ENCODE measurements at places on chromosomes 3 and 15.
A peak's percentile ranks its signal among the peaks of the same experiment; 100 is the strongest.

DNA sequence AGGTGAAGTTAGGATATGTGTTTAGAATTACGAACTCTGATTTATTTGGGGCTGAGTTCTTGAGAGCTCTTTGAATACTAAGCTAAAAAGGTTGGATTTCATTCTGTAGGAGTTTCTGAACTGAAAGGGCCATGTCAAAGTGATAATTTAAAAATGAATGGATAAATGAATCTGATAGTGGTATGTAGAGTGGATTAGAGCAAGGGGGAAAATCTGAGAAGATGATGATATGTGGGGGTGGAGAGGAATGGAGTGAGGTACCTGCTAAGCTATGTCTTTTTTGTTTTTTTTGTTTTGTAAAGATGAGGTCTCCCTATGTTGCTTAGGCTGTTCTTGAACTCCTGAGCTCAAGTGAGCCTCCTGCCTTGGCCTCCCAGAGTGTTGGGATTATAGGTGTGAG, 44.6 kb upstream of the SLC22A13 start:
- no peak for DNase-seq

GRCh38 chr3:78048698-78049097, 1008.8 kb downstream of the ROBO2 start:
- DNase-seq, result no peak

DNA sequence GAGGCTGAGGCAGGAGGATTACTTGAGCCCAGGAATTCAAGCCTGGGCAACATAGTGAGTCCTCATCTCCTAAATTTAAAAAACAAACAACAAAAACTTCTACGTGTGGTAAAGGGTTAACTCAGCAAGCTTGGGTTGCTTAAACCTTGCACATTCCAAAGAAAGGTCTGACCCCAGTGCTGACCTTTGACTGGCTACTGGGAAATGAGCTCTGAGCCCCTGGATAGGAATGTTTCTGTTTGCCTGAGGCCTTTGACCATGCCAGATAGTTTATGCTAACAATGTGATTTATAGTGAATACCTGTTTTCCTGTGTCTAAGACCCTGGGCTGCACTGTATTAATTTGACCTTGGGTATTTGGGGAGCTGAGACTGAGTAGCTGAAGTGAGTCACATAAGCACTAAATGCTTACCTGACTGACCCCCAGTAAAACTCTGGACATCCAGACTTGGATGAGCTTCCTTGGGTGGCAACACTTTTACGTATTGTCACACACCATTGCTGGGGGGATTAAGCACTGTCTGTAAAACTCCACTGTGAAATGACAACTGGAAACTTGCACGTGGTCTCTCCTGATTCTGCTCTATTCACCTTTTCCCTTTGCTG, 20.7 kb downstream of the TCAIM start:
- no peak for DNase-seq

DNA sequence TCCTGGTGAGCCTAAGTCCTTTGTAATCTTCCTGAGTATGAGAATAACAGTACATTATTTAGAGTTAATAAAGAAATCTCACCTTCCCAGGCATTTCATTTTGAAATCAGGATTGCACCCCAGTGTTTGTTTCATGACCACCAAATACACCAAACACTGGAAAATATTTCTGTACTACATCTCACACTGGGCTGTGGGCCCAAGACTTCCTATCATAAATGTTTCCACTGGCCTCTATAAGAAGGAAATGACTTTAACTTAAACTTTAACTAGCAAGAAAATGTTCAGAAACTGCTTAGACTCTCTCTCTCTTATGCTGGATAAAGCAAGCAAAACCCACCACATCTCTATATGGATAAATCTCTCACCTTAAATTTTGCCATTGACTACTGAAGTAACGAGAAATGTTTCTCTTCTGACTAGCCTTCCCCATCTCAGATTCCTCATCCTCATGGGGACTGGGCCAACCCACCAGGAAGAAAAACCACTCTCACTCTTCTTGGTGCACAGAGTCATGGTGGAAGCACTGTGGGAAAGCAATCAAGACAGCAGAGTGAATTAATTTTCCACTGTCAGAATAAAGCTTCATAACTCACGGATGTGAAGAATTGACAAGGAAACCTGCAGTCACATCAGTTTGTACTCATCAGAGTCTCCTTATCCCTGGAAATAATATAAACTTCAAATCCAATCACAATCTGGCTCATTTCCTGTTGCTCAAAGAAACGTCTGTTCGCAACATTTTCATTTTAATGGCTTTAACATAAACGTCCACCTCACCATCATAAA, 859.6 kb downstream of the EPHA3 start:
- DNase-seq, result no peak

DNA sequence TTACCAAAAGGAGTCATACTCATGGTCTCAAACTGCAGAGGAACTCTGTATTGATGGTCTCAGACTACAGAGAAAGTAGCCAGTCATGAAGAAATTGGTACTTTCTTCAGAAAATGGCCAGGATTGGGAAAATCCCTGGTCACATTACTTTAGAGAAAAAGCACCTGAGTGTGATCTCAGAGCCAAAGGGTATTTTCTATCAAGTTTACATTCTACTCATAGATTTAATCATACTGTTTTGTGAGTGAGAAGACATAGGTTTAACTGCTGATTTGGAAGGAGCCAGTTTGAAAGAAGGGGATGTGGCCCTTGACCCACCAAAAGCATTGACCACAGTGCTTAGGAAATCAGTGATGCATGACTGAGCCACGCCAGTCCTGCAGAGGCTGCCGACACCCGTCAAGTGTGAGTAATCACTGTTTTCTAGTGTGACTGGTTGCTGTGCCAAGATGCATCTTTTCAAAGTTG, 203.6 kb downstream of the AKAP13 start:
- peak; percentile 29 for DNase-seq

Measured in stimulated activated CD4-positive, alpha-beta T cell treated with anti-CD3 and anti-CD28 coated beads, Interleukin-4, amount 100 ng/mL, for 4 hours (primary cell).